ENCODE measurements at places on chromosomes 11 and 22.

- DNase-seq, result no peak
Observed at GRCh38 chr11:86594746-86595145, 77.7 kb downstream of the ME3 start.

GRCh38 chr11:120258661-120259060, 18.7 kb downstream of the POU2F3 start:
- no peak for DNase-seq

DNA sequence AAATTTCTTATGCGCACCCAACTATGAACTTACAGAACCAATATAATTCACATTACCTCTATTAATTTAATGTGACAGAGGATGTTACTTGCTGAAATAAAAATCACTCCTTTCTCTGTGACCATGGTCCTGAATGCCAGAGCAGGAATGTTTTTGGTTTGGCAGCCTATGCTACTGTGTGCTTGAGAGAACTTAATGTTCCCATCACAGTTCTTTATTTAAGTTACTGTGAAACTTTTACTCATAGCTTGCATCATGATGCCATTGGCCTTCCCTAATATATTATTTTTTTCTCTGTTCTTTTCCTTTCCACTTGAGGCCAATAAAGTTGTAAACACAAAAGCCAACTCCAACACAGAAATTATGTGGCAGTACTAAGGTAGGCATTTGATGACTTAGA, 142.2 kb downstream of the FAM76B start:
- no peak for DNase-seq

DNA sequence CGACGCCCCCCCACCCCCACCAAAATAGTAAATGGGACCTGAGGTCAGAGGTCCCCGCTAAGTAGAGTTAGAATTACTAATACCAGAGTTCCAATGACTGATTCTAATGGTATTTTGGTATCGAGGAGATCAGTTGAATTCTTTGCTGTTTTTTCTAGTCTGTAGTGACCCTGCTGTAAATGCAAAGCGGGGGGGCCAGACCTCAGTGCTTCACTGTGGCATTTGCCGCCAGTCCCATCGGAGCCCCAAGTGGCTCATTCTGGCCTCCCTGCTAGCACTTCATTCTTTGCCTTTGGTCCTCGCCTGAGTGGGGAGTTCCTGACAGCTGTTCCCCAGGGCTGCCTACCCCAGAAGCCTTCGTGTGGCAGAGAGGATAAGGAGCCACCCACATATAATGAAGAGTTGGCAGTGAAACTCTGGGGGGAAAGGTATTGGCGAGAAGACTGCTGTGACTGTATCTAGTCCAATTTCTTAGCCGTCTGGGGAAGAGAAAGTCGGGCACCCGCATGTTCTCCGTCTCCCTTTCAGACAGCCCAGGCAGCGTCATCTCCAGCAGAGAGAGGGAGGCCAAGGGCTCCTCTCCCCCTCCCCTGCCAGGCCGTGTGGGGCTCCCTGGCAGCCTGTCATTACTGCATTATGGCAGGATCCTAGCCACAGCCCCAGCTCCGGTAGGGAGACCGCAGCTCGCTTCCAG, 19.4 kb upstream of the CABP7 start:
- no peak for DNase-seq

DNA sequence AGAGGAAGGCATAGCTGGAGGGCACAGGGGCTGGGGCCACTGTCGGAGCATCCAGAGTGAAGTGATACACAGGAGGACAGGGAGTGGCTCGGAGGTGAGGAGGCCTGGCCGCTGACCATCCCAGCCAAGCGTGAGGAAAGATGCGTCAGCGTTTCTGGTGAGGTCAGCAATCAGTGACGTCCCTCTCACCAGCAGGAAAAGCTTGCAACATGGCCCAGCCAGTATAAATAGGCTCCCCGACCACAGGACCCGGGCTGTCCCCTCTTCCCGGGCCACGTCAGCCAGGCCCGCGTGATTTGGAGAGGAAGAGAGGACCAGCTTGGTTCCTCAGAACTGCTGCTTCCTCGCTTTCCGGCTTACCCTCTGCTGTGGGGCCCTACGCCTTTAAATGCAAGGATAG, 4.2 kb upstream of the OSM start:
- DNase-seq, result no peak

All from KG1 (cell line).